ENCODE measurements at places on chromosomes 7 and 10. TPM values are rescaled to one million over a fixed set of nuclear protein-coding genes. Genes with fewer than 3 reads are reported as not detected.

The PRSS2 gene
- not detected for total RNA-seq

The TBXAS1 gene
- 5.5 TPM for total RNA-seq

The MINDY4 gene
- total RNA-seq: 0.36 TPM

The CAPZA2 gene
- 96.5 TPM for total RNA-seq

The SFTPA2 gene
- not detected for total RNA-seq

The IL15RA gene
- total RNA-seq: 4.4 TPM

The GALNT17 gene
- not detected for total RNA-seq

The NKX2-3 gene
- total RNA-seq: not detected

The GJC3 gene
- 0.25 TPM for total RNA-seq

The POU6F2 gene
- total RNA-seq: not detected

The TCAF2 gene
- total RNA-seq: 30.2 TPM
